ENCODE measurements at places on chromosomes 4 and X.

DNA sequence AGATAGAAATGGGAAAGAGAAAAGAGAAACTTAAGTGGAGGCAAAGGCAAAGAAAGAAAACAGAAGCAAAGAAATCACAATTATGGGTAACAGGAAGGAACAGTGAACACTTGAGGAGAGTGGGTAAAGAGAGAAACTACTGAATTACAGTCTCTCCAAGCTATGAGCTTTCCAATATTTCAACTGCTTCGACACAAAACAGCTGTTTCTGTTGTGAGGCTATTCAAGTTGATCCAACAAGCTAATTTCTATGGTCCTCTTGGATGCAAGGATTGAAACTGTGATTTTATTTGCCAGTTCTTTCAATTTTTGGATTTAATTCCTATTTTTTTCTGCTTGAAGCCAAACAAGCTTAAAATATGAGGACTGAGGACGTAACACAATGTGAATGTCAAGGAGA is 80.5 kb upstream of the ADGRA3 start:
- no peak for DNase-seq

GRCh38 chr4:613126-613525 is 12.2 kb upstream of the PDE6B start:
- DNase-seq, result peak; percentile 18

- DNase-seq, result no peak
Measured at GRCh38 chrX:134957836-134958235, 33.0 kb upstream of the SMIM10 start.

DNA sequence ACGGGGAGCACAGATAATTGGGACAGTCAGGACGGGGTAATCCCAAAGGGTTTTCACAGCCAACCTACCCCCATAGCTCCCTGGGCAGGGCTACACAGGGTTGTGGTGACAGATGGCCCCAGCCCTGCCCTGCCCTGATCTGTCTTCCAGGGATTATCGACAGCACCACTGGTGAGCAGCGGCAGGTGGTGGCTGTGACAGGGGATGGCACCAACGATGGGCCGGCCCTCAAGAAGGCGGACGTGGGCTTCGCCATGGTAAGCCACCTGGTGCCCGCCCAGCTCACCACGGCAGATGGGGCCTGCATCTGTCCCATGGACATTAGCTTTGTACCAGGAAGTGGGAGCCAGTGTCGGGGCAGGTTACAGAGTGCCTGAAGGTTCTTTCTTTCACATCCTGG is 39.3 kb downstream of the ATP2B3 start:
- no peak for DNase-seq

- DNase-seq, result no peak
Measured at GRCh38 chr4:107931775-107932321, 499 bp downstream of the CYP2U1 start.

DNA sequence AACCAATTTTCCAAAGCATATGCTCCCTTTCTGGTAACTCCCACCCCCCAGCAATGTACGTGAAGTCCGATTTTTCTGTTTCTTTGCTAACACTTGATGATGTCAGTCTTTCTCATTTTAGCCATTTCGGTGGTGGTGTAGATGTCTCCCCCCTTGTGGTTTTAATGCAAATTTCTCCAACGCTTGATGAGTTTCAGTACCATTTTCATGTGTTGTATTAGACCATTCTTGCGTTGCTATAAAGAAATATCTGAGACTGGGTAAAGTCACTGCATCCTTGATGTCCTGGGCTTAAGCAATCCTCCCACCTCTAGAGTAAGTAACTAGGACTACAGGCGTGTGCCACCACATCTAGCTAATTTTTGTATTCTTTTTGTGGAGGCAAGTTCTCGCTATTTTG is 148.4 kb upstream of the VCX3A start:
- DNase-seq, result no peak

DNA sequence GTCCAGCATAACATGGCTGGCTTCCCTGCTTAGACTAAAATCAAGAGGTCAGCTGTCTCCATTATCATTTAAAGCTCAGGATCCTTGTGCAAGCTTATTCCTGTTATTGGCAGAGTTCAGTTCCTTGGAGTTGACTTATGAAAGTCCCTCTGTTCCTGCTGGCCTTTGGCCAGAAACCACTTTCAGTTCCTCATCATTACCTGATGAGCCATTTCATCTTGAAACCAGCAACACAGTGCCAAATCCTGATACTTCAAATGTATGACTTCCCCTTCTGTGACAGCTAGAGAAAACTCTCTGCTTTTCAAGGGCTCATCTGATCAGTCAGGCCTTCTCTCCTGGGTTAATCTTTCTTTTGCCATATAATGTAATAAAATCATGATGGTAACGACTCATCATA is 110.6 kb upstream of the FSTL5 start:
- DNase-seq, result no peak

- DNase-seq, result no peak
Measured at GRCh38 chr4:26235500-26235899, 85.3 kb upstream of the RBPJ start.

DNA sequence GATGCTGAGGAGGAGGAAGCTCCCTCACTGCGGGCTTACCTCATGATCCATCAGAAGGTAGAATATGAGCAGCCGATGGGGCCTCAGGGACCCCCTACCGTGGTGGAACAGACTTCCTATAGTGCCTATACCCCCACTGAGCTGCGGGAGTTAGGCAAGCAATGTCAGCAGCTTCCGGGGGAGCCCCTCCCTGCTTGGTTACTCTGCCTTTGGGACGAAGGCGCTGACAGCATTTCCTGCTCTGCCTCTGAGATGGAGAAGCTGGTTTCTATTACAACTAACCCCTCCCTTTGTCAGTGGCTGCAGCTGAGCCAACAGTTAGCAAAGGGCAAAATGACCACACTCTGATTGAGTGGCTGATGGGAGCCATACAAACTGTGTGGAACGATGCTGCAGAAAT is 430.7 kb downstream of the IDS start:
- no peak for DNase-seq

DNA sequence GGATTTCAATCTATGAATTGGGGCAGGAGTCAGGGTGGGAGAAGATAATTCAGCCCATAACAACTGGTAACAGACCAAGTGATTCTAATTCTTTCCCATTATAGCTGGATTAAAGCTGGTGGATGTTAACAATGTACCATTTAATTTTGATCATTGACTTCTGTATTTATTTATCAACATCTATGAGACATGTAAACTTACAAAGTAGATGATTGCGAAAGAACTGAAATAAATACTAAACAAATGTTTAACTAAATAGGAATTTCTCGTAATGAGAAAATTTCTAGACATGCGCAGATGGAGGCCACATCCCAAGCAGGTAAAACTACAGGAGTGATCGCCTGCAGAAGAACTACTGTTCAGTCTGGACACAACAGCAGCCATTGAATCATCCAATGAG is 107.1 kb downstream of the NR3C2 start:
- DNase-seq, result no peak

DNA sequence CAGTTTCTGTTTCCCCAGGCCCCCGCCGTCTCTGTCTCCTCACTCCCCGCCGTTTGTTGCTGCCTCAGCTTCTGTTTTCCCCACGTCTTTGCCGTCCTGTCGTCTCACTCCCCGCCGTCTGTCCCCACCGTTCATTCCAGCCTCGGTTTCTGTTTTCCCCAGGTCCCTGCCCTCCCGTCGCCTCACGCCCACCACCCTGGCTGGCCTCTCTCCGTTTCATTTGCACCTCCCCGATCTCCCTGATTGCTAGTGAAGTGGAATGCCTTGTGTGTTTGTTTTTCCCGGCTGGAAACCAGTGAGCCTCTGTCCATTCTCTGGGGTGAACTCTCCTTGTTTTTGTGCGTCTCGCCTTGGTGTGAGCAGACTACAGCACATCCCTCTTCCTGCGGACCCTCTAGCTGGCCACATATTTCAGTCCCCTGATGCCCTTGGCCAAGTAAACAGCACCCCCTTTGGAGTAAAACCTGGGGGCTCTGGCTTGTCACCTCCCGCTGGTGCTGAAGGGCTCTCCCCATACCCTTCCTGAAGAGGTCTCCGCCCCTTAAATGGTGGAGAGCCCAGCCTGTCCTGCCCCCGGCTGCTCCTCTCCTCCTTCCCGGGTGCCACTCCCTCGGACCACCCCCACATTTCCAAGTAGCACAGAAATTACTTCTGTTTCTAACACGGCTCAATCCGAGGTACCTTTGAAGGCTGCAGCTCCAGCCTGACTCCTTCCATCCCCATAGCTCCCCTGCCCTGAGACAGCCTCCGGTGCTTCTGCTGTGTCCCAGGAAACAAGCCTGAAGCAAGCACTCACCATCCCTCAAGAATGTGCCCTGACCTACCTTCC is 13.2 kb downstream of the TMEM175 start:
- DNase-seq, result peak; percentile 14

DNA sequence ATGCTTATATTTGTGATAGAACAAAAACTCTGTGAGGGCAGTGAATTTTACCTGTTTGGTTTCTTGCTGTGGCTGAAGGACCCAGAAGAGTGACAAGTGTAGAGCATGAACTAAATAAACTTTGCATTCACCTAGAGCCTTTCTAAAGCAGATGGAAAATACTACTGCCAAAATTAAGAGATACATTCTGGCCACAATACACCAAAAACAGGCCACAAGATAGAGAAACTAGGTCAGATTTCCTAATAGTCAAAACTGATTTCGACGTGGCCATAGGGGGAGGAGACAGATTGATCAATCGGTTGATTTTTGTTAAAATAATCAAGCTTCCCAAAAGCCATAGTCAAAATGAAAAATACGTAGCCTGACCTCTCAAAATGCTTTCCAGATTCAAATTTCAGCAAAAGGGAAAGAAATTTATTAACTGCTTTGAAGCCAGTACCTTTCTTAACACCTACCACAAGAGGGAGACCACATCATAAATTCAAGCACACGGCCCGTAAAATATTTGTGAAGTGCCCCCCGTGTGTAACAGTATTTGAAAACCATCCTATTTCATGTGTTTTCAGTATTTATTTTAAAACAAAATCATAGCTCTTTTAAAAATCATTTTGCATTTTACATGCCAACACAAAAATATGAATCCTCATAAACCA is 132.4 kb downstream of the CORIN start:
- DNase-seq, result no peak

GRCh38 chr4:44978020-44978419 is 251.7 kb upstream of the GNPDA2 start:
- DNase-seq, result no peak

DNA sequence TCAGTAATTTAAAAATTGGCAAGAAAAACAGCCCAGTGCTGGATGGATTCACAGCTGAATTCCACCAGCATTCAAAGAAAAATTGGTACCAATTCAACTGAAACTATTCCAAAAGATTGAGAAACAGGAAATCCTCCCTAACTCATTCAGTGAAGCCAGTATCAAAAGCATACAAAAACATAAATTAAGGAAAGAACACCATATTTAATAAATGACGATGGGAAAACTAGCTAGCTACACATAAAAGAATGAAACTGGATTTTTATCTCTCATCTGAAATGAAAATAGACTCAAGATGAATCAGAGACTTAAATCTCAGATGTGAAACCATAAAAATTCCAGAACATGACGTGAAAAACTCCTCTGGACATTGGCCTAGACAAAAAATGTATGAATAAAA is 516.8 kb upstream of the SPANXN1 start:
- no peak for DNase-seq

DNA sequence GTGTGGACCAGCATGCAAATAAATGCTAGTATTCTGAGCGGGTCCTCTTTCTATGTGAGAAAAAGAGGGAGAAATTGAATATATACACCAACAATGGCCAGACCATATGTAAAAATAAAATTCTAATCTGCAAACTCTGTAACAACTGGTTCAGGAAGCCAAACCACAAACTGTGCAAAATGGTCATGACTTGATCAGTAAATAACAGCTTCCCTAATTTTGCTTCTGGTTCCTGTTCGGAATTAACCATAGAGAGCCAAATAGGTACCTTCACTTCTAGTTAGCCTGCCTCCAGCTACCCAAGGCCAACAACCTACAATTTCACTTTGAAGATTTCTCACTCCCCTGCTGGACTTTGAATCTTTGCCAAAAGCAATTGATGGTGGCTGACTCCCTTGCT is 1313.2 kb downstream of the ADGRL3 start:
- no peak for DNase-seq

DNA sequence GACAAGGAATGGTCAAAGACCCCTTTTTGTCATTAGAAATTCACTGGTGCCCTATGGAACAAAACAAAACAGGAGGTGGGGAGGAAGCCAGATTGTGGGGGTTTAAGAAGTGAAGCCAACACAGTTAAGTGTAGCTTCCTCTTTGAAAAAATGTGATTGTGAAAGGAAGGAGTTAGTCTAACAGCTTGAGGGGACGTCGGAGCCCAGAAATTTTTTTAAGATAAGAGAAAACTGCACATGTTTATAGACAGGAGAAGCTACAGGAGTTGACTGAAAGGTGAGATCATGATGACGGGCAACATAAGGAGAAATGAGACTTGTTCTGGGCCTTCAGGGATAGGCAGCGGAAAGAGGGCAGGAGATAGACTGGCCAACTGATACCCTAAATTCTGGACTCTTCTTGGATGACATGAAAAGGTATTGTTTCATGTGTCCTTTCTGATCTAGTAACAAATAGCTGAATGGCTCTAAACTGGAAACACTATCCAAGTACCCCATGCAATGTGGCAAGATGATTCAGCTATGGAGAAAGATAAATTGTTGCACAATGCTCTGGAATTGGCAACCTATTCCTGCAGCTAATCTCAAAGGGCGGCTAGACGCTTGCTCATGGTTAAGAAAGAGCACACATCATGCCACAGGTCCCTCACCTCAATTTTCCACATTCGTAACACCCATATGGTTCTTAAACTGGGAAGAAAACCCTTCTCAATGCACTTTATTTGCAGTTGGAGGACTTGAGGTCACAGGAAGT is 3.7 kb upstream of the HDAC8 start:
- DNase-seq, result no peak

DNA sequence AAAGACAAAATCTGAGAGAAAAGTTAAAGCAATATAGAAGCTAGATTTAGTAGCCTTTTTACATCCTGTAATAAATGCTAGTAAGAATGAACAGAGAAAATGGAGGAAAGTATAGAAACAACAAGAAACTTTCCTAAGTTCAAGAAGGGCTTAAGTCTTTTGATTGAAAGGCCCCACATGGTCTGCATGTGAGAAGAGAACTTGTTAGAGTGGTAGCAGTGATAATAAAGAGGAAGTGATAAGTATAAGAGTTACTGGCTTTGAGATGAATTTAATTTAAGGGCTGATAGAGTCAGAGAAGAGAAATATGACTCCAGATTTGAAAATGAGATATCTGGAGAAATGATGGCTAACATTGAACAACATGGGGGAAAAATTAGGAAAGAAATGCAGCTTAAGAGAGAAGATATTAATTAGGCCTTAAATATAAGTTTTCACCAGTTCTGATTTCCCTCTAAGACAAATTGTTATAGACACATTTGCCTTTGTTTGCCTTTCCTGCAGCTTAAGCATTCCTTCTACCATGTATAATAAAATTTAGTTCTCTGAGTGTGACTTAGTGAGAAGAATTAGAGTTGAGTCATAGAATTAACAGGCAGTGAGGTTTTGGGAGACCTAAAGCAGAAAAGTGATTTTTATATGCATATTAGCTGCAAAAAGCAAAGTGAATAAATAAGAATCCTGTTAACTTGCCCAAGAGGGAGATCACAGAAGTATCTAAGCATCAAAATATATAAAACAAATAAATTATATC is 18.4 kb downstream of the ZFX start:
- no peak for DNase-seq

GRCh38 chr4:134327274-134328122 is 125.9 kb upstream of the PABPC4L start:
- no peak for DNase-seq

- DNase-seq, result no peak
Measured at GRCh38 chr4:147844781-147845180, 112.9 kb downstream of the ARHGAP10 start.
